ENCODE measurements at places on chromosomes 13 and 19. TPM values are rescaled to one million over a fixed set of nuclear protein-coding genes. Genes with fewer than 3 reads are reported as not detected.

DNA sequence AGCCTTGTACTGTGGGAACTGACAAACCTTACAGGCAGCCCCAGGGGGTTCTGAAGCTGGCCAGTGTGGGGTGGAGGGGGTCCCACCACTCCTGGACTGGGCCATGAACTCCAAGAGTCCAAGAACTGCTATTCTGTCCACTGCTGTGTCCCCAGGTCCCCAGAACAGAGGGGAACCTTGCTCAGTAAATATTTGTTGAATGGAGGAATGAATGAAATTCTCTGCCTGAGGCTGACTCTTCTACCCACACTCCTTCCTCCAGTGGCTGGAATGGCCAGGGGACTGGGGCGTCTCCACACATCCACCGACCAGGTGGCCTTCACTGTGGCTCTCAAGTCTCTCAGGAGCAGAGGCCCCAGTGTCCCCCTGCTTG lies 11.6 kb downstream of the WIZ start:
- no peak for DNase-seq

DNA sequence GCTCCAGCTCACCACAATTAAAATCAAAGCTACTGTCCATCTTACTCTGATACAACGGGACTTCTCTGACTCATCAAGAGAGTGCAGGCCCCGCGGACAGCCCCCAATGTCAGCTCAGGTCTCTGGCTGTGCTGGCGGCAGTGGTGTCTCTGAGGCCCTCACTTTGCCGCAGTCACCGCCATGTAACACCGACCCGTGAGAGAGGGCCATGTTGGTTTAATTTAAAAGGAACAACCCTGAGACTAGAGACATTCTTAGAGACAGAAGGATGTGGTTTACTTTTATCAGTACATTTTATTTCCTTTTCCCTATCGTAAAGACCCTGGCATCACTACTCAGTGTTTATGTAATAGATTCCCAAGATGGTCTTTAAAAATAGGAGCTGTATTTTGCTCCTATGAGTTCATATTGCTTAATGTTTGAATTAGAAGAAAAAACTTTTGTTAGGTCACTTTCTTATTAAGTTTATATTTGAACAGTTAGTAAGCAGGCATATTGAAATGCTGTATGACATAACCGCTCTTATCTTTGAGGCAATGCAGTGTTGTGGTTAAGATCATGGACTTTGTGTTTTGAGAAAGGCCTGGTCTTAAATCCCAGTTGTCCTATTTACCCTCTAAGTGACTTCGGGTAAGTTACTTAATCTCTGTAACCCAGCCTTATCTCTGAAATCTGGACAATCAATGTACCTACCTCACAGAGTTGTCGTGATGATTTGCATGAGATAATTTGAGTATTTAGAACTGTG lies 23.4 kb downstream of the DGKH start:
- DNase-seq: no peak

DNA sequence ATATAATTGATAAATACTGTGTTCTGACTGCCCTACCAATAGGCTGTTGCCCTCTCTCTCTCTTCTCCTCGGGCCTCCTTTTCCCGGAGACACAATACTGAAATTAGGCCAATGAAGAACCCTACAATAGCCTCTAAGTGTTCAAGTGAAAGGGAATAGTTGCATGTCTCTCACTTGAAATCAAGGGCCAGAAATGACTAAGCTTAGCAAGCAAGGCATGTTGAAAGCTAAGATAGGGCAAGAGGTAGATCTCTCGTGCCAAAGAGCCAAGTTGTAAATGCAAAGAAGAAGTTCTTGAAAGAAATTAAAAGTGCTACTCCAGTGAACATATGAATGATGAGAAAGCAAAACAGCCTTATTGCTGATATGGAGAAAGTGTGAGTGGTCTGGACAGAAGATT lies 13.3 kb downstream of the KATNAL1 start:
- DNase-seq: no peak

DNA sequence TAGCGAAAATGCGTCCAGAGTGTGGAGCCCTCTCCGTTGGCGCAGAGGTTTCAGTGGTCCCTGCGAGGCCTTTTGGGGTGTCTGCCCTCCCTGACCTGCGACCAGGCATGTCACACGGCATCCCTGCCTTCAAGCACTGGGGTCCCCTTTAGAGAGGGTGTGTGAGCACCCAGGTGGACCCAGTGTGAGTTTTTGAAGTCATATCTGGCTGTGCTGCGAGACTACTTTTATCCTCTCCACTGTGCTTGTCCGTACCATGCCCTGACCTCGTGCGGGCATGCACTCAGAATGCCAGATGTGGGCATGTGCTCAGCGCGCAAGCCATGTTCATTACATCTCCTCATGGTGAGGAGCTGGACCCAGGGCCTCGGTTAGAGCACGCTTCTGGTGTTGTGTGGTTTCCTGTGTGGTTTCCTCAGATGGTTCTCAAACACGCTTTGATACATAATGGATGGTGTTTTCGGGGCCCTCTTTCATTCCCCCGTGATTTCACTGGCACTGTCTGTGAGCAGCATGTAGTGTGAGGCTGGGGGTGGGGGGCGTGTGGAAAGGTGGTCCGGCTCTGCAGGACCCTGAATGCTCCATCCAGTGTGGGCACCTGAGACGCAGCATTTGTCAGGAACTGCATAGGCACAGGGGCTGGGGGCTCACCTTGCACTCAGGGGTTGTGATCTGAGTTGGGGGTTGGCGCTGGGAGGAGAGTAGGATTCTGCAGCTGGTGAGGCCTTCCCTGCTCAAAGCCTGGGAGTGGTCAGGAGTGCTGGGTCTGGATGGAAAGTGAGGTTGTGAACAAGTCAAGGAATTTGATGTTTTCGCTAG lies 2.3 kb downstream of the TFDP1 start:
- DNase-seq: no peak

GRCh38 chr19:46913198-46913851 lies 52.5 kb downstream of the ARHGAP35 start:
- no peak for DNase-seq

DNA sequence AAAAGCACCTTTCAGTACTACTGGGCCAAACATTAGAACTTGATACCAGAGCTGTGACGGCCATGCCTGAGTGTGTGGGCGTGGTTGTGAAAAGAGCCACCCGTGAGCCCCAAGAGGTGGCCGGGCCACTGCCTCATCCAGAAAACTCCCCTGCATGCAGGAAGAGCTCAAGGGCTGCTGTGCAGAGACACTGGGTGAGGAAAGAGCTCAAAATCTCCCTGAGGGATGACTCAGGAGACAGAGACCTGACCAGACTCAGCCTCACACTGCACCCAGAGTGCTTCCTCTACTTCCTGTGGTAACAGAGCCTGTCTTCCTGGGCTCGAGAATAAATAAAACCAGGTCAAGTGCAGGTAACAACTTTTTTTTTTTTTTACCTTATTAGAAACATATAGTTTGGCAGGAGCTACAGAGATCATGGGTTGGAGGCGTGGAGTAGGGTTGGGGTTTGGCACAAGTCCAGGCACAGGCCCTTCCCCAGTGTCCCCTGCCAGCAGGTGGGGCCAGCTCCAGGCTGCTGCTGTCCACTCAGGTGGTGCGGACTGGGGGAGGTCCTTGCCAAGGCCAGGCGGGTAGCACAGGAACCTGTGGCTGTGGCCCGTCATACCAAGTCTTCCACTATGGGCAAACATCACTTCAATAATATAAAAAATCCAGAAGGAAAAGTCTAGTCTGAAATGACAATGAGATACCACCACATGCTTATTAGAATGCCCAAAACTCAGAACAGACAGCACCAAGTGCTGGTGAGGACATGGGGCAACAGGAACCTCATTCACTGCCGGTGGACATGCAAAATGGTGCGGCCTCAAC lies 25.5 kb downstream of the ELL start:
- peak; percentile 46 for DNase-seq

GRCh38 chr13:108948251-108948671 lies 318.9 kb downstream of the MYO16 start:
- DNase-seq: no peak

- DNase-seq: no peak
These were observed 128.5 kb downstream of the ZNF675 start for GRCh38 chr19:23558541-23558940.

DNA sequence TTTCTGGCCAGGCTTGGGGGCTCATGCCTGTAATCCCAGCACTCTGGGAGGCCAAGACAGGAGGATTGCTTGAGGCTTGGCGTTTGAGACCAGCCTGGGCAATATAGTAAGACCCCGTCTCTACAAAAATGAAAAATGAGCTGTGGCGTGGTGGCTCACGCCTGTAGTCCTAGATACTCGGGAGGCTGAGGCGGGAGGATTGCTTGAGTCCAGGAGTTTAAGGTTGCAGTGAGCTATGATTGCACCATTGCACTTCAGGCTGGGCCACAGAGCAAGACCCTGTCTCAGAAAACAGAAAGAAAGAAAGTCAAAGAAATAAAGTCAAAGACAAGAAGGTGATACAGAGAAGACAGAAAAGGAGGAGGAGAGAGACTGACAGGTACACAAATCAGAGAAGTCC lies 2.5 kb upstream of the CACNG6 start:
- no peak for DNase-seq

DNA sequence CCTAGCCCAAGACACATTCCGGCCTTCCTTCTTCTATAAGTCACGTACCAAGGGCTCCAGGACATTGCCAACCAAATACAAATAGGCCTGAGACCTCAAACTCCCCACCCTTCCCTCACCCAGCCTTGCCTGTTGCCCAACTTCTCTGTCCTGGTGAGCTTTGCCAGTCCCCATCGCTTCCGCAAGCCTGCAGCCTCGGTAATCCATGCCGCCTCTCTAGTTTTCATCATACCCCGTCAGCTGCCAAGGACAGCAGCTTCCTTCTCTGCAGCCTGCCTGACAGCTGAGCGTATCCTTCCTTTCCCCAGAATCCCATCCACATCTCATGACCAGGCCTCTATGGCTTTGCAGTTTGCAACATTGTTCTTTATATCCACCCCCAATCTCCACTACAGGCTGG lies 36.6 kb upstream of the POMP start:
- DNase-seq: no peak

The ATP4B gene
- total RNA-seq: not detected

The FKBP8 gene
- 196 TPM for total RNA-seq

The CYP4F11 gene
- total RNA-seq: not detected

The CLEC17A gene
- 0.14 TPM for total RNA-seq

The CXCL17 gene
- total RNA-seq: not detected

The ARHGAP35 gene
- 25.5 TPM for total RNA-seq

The RGCC gene
- 79.3 TPM for total RNA-seq

All from activated T-helper 2 cell treated with anti-CD3 and anti-CD28 coated beads, Interferon-gamma antibody, Interleukin-2, Interleukin-4, amounts not matched to agents 10 μg/mL and 5 μg/mL and 100 μg/mL, durations not matched to agents 14 hours and 24 hours and 36 hours (primary cell).